Activated T-helper 1 cell treated with anti-CD3 and anti-CD28 coated beads, Interleukin-2, amount 50 U/mL, for 16 hours (primary cell): ENCODE measurements at places on chromosomes 6 and 20.

GRCh38 chr6:13278164-13278563, 50.2 kb downstream of the TBC1D7 start:
- DNase-seq = no peak

GRCh38 chr20:38272398-38272797, 11.9 kb upstream of the KIAA1755 start:
- DNase-seq = no peak

- no peak for DNase-seq
Measured at GRCh38 chr6:136090929-136091328, 159.2 kb downstream of the MTFR2 start.

DNA sequence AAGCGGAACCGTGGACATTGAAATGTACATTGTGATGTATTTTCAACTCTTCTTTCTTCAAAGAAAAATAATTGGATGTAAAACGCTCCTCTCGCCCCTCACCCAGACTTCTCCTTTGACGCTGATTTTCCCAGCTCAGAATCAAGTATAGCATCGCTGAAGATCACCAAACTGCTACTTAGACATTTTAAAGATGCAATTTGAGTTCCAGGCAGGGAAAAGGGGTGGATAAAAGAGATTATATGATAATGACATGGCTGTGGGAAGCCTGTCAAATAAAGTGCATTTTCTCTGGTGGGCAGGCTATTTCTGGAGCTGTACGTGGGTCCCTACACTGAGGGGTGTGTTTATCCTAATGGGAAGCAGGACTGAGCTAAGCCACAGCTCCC, 240.4 kb downstream of the CDC5L start:
- DNase-seq = no peak

GRCh38 chr6:44655412-44656342, 268.2 kb downstream of the CDC5L start:
- peak; percentile 59 for DNase-seq

DNA sequence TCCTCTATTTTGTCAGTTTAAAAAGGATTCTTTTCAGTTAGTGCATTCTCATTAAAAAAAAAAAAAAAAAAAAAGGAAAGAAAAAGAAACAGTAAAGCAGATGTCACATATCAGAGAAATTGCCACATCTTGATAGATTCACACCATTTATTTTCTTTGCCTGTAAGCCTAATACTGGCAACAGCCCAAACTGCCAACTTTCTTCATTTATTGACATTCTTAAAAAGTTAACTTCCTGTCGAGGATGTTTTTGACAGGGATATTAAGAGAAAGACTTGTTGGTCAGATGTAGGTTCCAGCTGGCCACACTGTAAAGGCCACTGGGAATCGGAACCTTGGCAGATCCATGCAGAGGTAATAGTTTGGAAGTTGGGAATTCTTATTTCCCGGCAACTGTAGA, 332.6 kb downstream of the NRN1 start:
- DNase-seq = no peak
